Muscle of leg (tissue), 16 donors: ENCODE measurements at places on chromosomes 5 and 9. TPM values are rescaled to one million over a fixed set of nuclear protein-coding genes. Genes with fewer than 3 reads are reported as not detected.

DNA sequence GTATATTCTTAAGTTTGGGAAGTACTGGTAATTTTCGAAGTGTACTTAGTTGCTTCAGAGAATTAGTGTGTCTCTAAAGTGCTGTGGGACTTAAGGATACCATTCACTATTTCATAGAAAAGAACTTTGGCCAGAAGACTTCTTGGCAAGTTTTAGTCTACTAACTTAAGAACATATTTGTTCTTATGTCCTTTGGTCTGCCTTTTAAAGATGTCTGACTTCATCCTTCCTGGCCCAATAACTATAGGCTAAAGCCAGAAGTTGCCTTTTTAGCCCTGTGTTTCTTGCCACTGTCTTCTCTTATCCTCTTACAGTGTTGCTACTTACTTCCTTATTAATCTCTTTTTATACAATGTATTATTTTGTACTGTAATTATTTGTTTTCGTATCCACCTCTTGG, 6.3 kb downstream of the RBM27 start:
- no peaks in the 10 kb centered on the region for H3K27me3 ChIP-seq
- H3K4me1 ChIP-seq = peaks cover 2% of the 10 kb centered on the region
- H3K4me3 ChIP-seq = no peak overlapping the region
- H3K27ac ChIP-seq = no peak overlapping the region
- no peaks in the 10 kb centered on the region for H3K36me3 ChIP-seq
- peak; percentile 69 for DNase-seq

The TMEM267 gene
- 8.4 TPM for total RNA-seq

DNA sequence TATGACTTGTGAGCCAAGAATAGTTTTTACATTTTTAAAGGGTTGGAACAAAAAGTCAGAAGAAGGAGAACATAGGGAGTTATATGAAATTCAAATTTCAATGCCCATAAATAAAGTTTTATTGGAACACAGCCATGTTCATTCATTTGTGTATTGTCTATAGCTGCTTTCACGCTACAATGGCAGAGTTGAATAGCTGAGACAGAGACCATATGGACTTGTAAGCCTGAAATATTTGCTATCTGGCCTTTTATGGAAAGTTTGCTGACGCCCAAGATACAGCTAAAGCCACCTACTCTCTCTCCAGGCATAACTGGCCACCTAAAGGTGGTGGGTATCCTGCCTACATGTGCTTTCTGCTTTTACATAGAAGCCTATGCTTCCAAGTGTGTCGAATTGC, 10.9 kb downstream of the DAB2IP start:
- H3K27me3 ChIP-seq = no peaks in the 10 kb centered on the region
- H3K27ac ChIP-seq = no peak overlapping the region
- peaks cover 3% of the 10 kb centered on the region for H3K36me3 ChIP-seq
- no peak overlapping the region for H3K4me3 ChIP-seq

The SIT1 gene
- 0.09 TPM for total RNA-seq

DNA sequence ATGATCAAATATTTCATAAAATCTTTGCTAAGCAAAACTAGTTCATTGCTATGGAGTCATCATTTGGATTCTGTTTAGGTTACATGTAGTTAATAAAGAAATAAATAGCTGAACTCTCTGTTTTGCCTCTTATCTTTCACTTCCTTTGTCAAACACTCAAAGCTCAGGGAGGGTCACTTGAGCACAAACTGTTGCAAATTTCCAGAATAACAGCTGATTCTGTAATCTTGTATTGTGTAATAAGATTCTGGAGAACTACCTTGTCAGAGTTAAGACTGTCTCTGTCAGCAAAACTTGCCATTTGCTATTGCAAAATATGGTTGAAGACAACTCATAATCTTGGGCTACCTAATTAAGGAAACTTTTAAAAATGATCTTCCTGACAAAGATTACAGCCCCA, 182.0 kb upstream of the MOCS2 start:
- no peak overlapping the region for H3K27ac ChIP-seq
- H3K27me3 ChIP-seq = no peaks in the 10 kb centered on the region
- no peaks in the 10 kb centered on the region for H3K4me1 ChIP-seq
- H3K36me3 ChIP-seq = no peaks in the 10 kb centered on the region
- DNase-seq = no peak
- no peak overlapping the region for H3K4me3 ChIP-seq

The PLAC8L1 gene
- total RNA-seq = 0.18 TPM

The MARVELD2 gene
- total RNA-seq = 0.31 TPM

The NPDC1 gene
- 32.1 TPM for total RNA-seq
